ENCODE measurements at places on chromosomes 12 and 14.

GRCh38 chr12:120264086-120264903, 1.2 kb downstream of the PXN start:
- DNase-seq = no peak

DNA sequence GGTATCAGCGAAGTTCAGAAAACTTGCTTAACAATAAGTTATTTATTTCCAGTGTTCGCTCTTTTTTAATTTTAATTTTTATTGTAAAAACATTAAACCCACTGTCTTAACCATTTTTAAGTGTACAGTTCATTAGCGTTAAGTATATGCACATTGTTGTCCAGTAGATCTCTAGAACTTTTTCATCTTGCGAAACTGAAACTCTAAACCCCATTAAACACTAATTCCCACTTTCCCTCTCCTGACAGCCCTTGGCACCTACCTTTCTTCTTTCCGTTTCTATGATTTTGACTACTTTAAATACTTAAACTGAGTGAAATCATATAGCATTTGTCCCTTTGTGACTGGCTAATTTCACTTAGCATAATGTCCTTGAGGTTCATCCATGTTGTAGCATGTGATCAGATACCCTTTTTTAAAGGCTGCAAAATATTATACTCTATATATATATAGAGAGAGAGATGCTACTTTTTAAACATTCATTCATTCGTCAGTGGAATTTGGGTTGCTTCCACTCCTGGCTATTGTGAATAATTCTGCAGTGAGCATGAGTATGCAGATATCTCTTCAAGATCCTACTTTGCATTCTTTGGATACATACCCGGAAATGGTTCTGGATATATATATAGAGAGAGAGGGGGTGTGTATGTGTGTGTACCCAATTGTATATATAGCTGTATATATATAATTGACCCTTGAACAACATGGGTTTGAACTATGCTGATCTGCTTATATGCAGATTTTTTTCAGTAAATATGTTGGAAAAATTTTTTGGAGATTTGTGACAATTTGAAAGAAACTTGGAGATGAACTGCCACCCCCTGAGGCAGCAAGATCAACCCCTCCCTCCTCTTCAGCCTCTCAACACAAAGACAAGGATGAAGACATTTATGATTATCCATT, 74.7 kb upstream of the EVL start:
- DNase-seq = no peak

DNA sequence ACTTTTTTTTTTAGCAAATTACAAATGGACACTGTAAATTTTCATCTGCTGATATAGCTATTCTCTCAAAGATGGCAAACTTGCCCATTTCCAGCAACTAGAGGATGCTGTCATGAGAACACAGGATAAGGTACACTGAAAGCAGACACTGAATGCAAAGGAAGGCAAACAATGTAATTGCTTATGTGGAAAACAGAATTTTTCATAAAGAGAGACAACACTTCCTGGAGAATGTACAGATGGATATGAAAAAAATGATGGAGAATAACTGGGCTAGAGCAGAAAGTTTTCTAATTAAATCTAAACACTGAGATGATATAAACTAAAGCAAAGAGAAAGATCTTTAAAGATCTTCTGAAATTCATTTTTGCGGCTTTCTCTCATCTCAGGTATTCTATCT, 581 bp downstream of the CD69 start:
- DNase-seq = peak; percentile 69

DNA sequence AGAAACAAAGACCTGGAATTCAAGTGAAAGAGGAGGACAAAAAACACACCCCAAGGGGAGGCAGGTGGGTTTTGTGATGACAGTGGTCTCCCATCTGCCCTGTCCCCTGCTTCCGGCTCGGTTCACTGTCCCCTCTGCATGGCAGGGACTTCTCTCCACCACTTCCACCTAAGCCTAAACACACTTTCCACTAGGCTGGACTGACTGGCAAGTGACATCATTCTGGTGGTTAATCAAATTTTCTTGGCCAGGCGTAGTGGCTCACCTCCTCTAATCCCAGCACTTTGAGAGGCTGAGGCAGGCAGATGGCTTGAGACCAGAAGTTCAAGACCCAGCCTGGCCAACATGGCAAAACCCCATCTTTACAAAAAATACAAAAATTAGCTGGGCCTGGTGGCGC, 11.9 kb downstream of the PLEKHG6 start:
- no peak for DNase-seq

- DNase-seq = no peak
Observed at GRCh38 chr12:39406262-39406661, 36.7 kb downstream of the KIF21A start.

GRCh38 chr14:91647856-91648255, 84.0 kb downstream of the CATSPERB start:
- no peak for DNase-seq
